Pons (tissue), 1 donor: ENCODE measurements at places on chromosomes 7 and 10.

DNA sequence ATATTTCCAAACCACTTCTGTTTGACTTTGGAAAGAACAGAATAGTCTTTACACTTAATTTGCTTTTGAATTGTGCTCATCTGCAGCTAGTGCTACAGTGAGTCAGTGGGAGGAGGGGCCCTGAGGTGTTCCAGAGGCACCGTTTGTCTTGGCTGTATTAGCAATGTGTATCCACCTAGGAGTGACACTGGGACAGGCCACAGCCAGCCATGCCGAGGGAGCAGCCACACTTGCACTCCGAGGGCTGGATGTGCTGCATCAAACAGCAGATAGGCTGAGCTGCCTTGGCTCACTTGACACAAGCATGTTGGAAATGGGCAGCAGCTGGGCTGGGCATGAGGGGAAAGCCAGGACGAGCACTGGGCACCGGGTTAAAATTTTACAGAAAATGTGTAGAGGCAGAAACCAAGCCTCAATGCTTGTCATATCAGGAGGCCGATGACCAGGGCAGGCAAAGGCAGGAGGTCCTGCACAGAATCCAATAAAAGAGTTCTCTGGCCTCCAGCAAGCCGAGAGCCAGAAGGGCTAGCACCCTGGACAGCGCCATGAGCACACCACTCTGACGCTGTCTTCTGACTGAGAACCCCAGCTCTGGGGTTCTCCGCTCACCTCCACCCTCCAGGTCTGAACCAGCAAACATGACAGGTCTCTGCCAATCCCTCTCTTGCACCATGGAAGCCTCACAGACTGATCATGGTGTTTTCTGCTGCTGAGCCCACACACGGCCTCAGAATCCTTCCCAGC lies 163.3 kb downstream of the GRID1 start:
- DNase-seq: no peak

GRCh38 chr10:1411451-1411850 lies 325.9 kb downstream of the ADARB2 start:
- DNase-seq: no peak

- DNase-seq: peak; percentile 72
Observed at GRCh38 chr7:55255496-55256445, 109.4 kb upstream of the LANCL2 start.

GRCh38 chr10:102322914-102323313 lies 72.6 kb upstream of the NFKB2 start:
- no peak for DNase-seq

DNA sequence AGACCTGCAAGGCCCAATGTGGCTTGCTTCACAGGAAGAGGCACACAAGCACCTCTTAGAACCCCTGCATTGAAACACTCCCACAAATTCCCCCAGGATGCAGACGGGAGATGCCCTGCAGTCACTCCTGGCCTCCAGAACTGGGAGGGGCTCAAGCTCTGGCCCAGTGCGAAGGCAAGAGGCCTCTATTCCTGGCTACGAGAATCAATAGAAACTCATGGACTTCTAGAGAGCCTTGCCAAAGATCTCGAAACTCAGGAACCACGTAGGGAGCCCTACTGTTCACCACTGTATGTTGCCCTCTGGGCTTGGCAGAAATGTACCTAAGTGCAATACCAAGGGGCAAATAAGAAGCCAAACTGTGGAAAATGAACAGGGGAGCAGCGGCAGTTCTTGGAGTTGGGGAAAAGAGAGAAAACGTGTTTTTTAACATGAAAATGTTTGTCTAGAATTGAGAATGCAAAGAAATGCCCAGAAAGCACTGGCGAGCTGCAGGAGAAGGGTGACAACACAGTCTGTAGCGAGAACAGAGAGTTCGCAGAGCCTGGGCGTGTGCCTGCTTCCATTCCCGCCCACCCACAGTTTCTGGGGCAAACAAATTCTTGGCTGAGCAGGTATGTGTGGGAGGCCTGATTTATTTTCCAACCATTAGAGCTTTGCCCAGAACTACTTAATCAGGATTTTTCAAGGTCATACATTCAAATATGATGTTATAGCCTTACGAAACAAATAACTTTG lies 260.5 kb upstream of the KLF14 start:
- no peak for DNase-seq

GRCh38 chr10:55137063-55137462 lies 336.0 kb upstream of the PCDH15 start:
- DNase-seq: no peak

DNA sequence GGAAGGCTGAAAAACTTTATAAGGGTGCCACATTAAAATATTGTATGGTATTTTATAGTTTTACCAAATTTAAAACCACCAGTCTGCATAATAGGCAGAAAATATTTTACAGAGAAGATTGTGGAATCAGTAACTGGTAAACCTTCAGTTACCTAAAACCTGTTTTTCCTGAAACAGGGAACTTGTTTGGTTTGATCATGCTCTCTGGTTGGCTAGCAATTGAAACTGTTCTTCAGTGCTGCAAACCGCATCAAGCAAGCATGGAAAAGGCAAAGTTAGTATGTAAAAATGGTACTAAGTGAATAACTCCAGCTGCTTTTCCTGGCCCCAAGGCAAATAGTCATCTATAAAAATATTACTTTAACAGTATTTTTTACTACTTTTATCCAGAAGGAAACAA lies 316.9 kb upstream of the LRRN3 start:
- no peak for DNase-seq

DNA sequence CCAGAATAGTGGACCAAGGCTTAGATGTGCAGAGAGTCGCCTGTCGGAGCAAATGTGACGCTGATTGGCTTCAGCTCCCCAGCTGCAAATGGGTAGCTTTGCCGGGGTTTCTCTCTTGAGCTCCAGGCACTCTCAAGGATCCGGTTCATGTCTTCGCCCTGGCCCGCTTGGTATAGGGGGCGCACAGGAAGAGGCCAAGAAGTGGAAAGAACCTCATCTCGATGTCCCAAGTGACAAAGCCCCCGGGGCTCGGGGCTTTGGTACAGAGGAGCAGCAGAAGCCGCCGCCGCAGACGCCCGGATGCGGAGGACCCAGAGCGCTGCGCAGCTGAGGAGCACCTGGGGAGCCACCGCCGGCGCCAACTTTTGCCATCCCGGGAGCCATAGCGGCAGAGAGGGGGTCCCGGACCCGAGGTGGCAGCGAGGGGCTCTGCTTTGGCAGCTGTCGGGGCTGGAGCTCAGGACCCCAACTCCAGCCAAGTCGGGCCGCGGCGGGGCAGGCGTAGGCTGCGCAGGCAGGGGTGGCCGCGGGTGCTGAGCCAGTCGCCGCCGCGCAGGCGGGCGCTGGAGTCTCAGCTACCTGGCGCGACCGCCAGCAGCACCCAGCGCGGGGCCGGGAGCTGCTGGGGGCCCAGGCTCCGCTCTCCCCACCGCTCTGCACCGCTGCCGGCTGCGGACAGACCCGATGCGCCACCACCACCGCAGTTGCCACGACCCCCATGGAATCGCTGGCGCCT lies 466.6 kb downstream of the XPNPEP1 start:
- no peak for DNase-seq

- peak; percentile 53 for DNase-seq
Observed at GRCh38 chr7:148303295-148304082, 287.1 kb upstream of the C7orf33 start.

DNA sequence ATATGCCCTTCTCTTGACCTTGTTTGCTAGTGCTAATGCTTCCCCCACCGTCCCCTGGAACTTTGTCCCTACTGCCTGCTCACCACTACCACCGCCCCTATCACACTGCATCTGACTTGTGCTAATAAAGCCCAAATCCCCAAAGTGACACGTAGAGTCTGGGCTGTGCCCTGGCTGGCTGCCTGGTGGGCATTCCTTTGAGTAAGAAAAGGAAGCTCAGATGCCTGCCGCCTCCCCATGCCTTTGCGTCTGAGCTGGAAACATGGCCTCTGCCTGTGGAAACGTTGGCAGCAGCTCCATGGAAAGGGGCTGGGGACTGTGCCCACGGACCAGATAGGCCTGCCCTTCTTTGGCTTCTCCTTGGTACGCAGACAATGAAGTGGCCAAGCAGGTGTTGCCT lies 138.3 kb downstream of the CYP26A1 start:
- no peak for DNase-seq

DNA sequence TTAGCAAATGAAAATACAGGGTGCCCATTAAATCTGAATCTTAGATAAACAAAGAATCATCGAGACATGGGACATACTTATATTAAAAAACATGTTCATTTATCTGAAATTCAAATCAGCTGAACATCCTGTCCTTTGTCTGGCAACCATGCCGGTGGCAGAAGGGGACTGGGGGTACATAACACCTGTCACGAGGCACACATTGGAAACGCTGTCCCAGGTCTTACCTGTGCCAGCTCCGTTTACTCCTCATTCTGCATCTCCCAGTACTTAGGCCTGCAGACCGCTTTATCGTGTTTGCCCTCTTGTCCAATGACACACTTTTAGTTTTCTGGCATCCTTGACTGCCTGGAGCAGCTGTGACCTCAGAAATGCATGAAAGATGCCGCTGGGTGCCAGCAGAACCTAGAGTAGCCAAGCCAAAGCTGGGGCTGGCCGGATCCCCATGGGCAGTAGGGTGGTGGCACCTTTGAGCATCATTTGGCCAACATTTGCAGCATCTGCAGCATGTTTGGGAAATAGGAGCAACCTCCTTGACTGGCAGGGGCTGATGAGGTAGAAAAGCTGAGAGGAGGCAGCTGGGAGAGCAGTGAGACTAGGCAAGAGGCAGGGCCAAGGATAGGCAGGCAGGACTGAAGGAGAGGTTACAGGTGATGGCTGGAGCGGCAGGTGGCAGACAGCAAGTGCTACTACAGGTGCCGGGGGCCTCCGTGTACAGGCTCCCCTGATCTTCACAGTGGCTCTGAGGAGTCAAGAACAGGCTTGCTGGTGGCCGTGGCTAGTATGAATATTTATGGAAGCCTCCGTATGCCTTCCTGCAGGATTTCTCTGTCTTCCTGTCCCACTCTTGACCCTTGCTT lies 62.3 kb upstream of the BTBD16 start:
- no peak for DNase-seq

DNA sequence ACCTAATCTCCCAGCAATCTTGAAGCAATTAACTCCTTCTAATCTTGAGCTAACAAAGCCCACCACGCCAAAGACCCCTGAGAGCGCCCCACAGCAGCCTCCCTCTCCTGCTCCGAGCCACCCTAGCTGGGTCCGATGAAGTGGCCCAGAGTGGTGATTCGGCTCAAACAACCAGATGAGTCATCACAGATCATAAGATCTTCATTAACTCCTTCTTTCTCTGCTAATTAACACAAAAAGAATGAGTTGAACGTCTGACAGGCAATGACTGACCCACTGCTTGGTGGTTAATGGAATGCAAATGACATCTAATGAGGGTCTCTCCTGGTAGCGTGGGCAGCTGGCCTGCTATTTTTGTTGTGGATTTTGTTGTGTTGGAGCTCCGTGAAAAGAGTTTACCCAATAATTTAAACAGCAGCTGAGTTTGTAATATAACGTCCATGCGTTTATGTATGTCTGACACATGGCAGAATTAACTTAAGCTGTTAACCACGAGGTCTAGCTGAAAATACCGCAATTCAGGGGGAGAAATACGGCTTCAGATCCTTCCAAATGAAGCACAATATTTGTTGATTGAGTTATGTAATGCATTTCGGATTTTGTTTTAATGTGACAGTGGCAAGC lies 161.4 kb downstream of the RAB11FIP2 start:
- DNase-seq: no peak

DNA sequence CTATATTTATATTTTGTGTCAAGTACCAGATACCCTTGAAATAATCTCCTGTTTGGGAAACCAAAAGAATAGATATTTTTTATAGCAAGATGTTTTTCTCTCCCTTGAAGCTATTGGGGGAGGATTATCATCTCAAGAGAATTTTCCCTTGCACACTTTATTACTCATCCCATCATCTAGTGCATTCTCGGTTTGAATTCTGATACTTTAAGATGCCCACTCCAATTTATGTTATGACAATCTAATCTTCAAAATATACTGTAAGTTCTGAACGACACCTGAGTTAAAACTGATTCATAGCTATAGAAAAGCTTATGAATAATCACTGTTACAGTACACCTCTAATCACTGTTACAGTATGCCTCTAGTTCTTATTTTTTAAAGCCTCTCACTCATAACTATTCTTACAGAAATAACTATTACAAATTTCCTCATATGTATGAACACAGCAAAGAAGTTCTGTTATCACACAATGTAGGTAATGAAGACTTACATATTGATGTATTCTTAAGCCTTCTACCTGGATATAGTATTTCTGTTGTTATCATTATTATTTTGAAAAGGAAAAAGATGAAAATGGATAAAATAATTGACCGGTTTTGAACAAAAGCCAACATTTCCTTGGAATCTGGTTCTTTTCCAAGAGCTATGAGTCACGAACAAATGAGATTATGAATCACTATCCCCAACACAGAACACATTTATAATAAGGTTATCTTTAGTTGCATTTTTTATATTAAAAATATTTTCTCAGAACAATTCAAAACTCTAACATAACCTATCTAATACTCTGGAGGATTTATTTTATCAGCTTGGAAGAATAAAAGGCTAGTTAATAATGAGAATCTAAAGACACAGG lies 72.3 kb upstream of the FAM13C start:
- DNase-seq: no peak

GRCh38 chr7:134741907-134742635 lies 37.4 kb upstream of the CALD1 start:
- no peak for DNase-seq

DNA sequence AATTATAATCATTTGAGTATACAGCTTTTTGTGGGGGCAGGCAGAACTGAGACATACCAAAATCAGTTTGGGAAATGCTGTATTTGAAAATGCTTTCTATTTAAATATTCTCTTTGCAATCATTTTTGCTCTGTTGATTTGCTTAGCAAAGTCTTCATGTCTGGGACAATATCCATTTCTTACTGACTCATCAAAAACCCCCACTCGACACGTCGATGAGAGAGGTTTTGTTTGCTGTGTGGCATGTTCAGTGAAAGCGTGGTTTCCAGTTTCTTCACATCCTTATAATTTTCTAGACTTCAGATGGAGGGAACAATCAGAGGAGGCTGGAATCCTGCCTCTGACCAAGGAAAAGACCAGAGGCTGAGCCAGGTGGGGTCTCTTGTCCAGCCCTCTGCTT lies 28.9 kb downstream of the HTRA1 start:
- no peak for DNase-seq

GRCh38 chr7:109836016-109836415 lies 1254.9 kb upstream of the LRRN3 start:
- no peak for DNase-seq

DNA sequence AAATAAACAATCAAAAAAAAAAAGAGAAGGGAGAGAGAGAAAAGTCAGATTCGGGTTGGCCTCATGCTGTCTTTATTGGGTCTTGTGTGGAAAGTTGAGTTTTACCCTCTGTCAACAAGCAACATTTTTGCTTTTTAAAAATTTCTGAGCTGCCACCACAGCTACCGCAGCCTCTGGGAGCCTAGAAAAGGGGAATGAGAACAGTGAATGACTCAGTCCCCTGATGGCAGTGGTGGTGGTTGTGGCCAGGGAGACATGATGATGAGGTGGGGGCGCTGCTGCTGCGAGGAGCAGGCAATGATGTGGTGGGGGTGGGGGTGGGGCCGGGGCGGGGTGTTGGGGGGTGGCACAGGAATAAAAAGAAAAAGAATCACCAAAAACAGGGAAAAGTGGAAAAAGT lies 20.0 kb upstream of the CREB3L2 start:
- no peak for DNase-seq

DNA sequence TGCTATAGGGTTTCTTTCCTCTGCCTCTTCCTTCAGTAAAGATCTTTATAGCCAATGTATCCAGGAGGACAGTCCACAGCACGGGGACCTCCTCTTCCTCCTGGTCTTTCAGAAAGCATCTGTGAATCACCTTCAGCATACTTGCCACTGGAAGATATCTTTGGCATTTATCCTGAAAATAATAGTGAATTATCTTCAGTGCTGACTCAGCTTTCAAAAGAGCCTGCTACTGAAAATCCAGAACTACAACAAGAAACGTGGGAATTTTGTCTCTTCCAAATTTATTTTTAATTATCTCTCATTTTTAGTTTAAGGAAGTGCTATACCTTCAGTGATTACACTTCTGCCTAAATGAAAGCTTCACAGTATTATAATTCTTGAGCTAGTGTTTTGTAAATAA lies 7.6 kb upstream of the UNC5B start:
- no peak for DNase-seq
